ENCODE measurements at places on chromosomes 16 and 17. TPM values are rescaled to one million over a fixed set of nuclear protein-coding genes. Genes with fewer than 3 reads are reported as not detected.

MYH1 gene
- not detected for total RNA-seq

NPIPB9 gene
- 0.56 TPM for total RNA-seq

WNK4 gene
- 1.3 TPM for total RNA-seq

NAGS gene
- 0.28 TPM for total RNA-seq

NSRP1 gene
- 3.4 TPM for total RNA-seq

GRCh38 chr16:65634291-65634690 is 512.4 kb upstream of the CDH11 start:
- DNase-seq = peak; percentile 4

DNA sequence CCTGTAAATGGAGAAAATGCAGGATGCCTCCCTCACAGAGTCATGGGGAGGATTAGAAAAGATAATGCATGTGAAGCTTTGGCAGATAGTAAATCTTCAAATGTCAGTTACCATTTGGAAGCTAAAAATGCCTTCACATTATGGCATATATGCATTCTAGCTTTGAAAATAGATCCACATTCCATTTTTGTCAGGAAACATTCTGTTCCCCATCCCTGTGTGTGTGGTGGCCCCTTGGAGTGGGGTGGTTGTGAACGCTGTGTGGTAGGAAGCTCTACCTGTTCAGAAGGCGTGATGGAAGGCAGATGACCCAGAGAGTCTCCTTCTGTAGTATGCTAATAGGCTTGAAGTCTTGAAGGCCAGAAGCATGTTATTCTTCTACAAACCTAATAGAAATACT is 242.0 kb downstream of the HAPSTR1 start:
- no peak for DNase-seq

- DNase-seq = no peak
Measured at GRCh38 chr17:52159246-52160135, 977 bp upstream of the CA10 start.

DNA sequence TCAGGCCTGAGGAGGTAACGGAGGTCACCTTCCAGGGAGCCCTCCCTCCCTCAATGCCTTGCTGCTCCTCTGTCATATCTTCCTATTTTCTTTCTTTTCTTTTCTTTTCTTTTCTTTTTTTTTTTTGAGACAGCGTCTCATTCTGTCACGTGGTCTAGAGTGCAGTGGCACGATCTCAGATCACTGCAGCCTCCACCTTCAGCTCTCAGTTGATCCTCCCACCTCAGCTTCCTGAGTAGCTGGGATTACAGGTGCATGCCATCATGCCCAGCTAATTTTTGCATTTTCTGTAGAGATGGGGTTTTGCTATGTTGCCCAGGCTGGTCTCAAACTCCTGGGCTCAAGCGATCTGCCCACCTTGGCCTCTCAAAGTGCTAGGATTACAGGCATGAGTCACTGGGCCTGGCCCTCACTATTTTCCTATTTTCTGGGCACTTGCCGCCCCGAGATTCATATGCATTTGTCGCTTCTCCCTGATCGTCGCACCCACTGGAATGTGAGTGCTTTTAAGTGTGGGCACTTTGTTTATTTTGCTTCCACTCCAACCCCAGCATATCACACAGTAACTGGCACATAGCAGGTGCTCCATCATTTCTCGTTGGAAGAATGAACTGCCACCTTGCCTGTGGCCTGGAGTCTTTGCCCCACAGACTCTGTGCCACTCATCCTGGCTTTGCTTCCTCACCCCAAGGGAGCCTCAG is 31.7 kb downstream of the CPNE2 start:
- no peak for DNase-seq

DNA sequence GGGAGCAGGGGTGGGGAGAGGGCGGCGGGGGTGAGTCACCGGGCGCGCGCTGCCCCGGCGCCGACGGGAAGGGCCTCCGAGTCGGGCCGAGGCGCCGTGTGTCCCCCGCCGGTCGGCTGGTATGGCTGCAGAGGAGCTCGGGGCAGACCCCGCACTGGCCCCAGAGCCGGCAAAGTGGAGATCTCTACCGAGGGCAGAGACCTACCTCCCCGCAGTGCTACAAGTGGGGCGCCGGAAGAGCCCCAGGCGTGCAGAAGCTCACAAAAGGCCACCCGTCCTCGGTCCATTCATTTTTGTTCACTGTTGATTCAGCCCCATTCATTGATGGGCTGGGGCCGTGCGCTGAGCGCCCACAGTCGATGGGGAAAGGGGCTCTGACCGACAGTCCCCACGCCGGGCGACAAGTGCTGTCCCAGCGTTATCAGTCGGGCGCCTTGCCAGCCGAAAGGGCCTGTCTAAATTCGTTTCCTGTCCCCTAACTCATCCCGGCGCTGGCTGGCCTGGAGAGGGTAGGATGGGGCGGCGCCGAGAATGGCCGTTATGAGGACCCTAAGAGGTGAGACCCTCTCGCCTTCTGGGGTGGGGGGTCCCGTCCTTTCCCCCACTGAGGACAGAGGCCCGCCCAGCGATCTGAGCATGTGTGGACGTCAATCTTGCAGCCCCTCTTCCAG is 709 bp upstream of the ENO3 start:
- DNase-seq = no peak

DNA sequence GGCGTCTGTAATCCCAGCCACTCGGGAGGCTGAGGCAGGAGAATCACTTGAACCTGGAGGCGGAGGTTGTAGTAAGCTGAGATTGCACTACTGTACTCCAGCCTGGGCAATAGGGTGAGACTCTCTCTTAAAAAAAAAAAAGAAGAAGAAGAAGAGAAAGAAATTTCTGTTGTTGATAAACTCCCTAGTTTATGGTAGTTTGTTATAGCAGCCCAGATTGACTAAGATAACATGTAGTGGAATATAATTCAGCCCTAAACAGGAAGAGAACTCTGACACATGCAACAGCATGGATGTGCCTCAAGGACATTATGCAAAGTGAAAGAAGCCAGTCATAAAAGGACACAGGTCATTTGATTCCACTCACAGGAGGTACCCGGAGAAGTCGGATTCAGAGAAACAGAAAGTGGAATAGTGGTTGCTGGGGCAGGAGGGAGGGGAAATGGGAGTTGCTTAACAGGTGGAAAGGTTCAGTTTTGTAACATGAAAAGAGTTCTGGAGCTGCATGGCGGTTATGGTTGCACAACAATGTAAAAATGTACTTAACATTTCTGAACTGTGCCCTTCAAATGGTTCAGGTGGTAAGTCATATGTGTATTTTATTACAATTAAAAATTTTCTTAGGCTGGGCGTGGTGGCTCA is 26.0 kb upstream of the PRM1 start:
- no peak for DNase-seq

DNA sequence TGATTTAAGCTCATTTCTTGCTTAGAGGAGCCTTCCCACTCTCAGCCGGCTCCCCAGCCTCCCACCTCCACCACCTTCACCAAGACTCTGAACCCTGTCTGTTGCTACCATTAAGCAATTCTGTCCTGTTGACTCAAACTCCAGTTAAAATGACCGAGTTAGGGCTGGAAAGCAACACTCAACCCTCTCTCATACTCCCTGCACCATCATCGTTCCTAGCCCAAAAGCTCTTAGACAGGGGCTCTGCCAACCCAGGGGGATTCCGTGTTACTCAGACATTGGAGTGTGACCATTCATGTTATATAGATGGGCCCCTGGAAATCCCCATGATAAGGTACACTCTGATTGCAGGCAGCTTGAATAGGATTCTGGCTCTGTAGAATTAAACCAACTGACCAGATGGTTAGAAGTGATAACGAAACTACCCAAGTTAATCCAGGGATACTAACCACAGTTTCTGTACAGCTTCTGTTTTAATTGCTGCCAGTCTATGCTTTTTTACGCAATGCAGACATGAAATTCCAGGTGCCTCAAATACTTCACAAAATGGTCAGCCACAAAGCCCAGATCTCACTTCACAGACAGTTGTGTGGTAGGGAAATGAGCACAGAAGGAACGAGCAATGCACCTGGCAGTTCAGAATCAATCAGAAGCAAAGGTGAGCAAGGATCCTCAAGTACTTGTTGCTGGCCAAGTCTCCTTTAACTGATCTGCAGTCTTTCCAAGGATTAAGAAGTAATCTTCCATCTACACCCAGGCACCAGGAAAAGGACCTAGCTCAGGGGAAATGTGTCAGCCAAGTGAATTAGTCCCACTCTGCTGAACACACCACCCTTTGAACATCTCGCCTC is 2.1 kb downstream of the SSTR2 start:
- no peak for DNase-seq

- DNase-seq = no peak
Measured at GRCh38 chr17:61496957-61497653, 44.9 kb downstream of the TBX4 start.

DNA sequence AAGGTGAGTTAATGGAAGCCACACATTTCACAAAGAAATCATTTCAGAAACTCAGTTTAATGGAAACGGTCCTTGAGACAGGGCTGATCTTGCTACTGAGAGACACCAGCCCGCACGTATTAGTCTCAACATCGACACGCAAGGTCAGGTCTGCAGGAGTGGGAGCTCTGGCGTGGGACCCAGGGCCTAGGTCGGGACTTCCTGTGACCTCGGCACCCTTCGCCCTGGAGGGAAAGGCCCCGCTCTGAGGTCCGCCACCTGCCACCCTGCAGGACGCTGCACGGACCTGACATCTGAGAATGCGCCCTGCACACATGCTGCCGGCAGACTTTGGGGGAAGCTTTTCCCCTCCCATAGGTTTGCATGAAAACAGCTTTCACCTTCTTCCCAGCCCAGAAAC is 59.7 kb downstream of the LMF1 start:
- DNase-seq = no peak

Data from IMR-90 (cell line).